ENCODE measurements at places on chromosomes 16 and 17.

DNA sequence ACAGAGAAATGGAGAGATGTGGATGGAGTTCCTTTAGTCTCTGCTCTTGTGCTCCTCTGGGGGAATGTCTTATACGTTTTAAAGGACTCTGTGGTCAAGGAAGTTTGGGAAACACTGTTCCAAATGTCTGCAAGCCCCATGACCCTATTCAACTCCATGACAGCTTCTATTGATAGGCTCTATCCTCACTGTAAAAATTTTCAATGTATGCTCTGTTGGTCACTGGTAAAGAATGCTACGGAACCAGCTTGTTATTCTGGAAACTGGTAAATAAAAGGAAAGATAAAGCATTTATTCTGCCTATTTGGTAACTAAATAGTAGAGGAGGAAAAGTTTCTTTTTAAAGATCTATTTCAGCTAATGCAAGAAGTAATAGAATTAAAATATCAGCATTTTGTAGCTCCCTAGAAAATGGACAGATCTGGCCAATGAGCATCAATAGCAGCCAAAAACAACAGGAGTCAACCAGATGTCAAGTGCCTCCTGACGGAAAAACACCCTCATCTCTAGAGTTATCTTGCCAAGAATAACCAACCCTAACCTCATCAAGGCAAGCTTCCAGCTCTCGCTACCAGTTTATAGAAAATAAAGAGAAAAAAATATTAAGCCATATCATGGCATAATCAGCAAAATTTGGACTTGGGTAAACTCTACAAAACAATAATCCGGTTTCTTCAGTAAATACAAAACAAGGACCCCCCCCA, 16.1 kb downstream of the GDE1 start:
- DNase-seq, result no peak

DNA sequence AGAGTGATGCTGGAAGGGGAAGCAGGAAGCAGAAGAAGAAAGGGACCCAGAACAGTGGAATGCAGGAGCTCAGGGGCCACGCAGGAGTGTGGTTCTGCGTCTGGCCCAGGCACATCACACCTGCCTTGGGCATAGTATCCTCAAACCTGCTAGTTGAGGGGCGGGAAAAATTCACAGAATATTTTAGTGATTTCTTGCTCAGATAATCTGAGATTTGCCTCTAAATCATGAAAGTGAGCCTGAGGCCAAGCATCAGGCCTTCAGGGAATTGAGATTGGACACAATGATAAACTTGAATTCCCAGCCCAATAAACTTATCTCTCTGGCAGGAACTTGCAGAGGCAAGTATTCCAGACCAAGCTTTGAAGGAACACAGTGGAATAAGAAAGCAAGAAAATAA, 48.5 kb upstream of the CCL2 start:
- DNase-seq, result no peak

- no peak for DNase-seq
These were observed 60.7 kb downstream of the ARSG start for GRCh38 chr17:68352041-68352440.

DNA sequence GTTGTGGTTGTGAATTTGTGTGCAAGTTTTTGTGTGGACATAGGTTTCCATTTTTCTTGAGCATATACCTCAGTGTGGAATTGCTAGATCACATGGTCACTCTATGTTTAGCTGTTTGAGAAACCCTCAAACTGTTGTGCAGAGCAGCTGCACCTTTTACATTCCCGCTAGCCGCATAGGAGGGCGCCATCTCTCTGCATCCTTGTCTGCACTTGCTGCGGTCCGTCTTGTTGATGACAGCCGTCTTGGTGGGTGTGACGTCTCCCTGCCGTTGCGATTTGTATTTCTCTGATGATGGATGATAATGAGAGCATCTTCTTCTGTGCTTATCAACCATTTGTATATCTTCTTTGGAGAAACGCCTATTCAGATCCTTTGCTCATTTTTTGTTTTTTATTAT, 25.1 kb upstream of the IL17C start:
- no peak for DNase-seq

- DNase-seq, result no peak
These were observed 2.0 kb upstream of the KRTAP16-1 start for GRCh38 chr17:41311111-41311510.

GRCh38 chr17:73266796-73267195, 5.1 kb upstream of the CPSF4L start:
- no peak for DNase-seq

DNA sequence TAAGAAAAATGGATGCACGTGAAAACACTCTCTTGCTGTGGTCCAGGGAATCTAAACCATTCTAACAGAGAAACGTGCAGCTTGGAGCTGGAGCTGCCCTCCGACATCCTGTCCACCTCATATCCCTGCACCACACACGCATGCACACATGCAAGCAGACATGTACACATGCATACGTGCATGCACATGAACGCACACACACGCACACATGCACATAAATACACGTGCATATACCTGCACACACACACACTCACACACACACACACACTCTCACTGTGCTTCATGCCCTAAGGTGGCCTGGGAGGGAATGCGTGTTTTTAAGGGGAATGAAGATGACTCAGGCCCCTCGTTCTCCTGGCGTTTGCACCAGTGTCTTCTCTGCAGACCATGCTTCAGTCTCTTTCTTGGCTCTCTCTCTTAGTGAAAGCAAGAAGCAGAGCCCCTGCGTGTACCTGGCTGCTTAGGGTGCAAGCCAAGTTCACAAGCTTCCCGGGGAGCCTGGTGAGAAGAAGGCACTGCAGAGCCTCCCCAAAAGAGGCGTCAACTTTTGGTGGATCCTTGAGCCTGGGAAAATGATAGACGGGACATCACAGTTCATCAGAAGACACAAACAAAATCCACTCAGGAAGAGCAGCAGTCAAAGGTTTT, 72.8 kb downstream of the GOSR1 start:
- DNase-seq, result no peak

GRCh38 chr17:39244016-39244599, 18.4 kb upstream of the STAC2 start:
- DNase-seq, result no peak

DNA sequence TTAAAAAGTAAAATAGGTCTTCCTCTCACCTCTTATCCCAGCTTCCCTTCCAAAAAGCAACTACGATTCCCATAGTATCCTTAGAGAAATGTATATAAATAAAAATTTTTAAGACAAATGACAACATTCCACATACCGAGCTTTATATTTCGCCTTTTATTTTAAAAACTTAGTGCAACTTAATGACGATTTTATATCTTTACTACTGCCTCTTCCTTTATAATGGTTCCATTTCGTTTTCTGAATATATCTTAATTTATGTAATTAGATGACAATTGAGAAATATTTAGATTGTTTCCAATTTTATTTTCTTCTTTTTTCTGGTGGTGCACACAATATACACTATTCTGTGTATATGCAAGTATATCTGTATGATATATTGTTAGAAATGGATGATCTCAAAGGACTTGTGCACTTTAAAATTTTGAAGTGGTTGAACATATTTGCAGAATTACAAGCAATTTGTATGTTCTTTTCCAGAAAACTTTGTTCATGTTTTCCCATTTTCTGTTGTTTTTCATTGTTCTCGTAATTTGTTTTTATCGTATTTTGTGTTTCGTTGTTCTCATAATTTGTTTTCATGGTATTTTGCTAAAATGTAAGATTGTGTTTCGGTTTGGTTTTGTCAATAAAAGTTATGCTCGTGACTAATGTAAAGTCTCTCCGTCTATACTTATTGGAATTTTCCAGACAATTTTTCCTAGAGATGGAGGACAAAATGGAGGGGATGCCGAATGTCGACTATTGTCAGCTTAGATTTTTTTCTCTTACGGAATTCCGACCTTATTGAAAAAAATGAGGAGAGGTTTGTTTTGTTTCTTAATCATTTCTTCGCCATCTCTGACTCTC, 20.4 kb upstream of the HOXB13 start:
- no peak for DNase-seq

DNA sequence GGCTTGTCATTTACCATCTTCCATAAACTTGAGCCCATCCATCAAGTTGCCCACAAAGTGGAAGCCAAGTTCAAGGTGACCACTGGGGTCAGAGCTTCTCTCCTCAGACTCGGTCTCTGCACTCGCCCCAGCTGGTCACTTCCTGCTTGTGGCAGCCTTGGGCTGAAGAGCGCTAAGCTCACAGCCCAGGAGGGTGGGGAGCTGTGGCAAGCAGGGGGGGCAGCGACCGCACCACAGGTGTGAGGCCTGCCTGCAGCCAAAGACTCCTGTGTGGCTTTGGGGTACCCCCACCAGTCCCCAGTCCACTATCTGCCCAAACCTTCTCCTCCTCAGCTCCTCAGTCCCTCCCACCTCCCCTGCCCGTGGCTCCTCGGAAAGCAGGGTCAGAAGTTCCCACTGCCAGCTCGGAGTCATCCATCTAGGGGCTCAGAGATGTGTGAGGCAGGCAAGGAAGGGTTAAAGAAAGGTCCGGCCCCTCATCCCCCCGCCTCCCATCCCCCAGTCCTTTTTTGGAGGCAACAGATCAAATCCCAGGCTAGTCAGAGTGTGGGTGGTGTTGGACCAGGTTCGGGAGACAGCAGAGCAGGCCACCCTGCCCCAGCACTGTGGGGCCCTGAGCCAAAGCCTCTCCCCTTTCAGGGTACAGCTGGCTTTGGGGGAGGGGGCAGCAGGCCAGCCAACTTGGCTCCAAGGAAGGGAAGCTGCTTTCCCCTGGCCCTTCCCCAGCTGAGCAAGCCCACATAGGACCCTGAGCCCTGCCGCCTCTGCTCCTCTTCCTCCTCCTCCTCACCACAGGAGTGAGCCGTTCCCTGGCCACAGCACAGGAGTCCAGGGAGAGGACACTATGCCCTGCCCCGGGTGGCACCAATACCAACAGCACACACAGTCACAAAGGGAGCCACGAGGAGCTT, 3.2 kb downstream of the CSF3 start:
- no peak for DNase-seq

GRCh38 chr17:79294459-79295071, 219.9 kb downstream of the ENGASE start:
- peak; percentile 9 for DNase-seq

GRCh38 chr17:1156864-1157263, 22.9 kb downstream of the ABR start:
- DNase-seq, result no peak

DNA sequence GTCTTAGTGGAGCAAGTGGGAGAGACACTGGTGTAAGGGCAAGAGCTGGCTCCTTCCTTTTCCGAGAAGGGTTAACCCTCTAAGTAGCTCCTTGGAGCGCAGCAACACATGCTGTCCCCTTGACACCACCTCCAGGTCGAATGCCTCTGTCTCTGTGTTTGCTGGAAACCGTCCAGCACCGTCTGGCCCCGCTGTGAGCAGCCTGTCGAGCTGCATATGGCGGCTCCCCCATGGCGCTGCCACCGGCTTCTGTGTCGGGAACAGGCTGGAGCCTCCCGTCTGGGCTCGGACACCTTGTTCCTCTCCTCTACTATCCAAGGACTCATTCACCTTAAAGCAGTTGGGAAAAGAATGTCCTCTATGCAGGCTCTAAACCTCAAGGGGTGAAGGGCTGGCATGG, 28.9 kb upstream of the WSCD1 start:
- no peak for DNase-seq

DNA sequence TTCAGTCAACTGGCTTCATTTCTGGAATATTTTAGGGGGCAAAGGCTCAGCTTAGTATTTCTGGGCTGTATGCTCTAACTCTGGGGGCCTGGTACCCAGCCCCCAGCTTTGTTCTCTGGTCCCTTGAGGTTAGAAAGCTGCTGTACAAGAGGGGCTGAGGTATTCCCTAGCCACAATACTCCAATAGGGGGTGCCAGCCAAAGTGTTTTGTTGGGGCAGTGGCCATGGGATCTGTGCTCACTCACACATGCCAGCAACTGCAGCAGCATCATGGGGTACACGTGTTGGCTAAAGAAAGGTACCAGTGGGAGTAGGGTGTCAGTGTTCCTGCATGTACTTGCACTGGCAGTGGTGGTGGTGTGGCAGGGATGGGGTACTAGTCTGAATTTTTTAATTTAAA, 257.3 kb downstream of the CA10 start:
- DNase-seq, result no peak

- no peak for DNase-seq
These were observed 23.7 kb downstream of the IST1 start for GRCh38 chr16:71919035-71919434.

GRCh38 chr16:72457243-72457940, 285.4 kb upstream of the PMFBP1 start:
- DNase-seq, result no peak

GRCh38 chr17:7138800-7139381, 24.3 kb upstream of the ASGR2 start:
- no peak for DNase-seq

DNA sequence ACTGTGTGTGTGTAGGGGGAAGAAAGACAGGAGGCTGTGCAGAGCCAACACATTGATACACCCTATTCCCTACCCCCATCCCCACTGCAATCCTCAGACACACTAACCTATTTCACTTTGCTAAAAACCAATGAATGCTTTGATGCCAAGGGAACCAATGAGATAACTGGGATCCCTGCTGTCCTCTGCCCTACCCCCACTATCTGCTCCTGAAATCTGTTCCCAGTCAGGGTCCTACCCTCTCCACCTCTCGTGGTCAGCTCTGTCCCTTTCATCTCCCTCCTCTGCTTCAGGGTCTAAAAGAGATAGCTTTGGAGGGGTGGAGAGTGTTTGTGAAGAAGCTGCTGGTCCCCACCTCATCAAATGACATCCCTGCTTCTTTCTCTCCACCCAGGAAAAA, 19.1 kb upstream of the SP6 start:
- no peak for DNase-seq

DNA sequence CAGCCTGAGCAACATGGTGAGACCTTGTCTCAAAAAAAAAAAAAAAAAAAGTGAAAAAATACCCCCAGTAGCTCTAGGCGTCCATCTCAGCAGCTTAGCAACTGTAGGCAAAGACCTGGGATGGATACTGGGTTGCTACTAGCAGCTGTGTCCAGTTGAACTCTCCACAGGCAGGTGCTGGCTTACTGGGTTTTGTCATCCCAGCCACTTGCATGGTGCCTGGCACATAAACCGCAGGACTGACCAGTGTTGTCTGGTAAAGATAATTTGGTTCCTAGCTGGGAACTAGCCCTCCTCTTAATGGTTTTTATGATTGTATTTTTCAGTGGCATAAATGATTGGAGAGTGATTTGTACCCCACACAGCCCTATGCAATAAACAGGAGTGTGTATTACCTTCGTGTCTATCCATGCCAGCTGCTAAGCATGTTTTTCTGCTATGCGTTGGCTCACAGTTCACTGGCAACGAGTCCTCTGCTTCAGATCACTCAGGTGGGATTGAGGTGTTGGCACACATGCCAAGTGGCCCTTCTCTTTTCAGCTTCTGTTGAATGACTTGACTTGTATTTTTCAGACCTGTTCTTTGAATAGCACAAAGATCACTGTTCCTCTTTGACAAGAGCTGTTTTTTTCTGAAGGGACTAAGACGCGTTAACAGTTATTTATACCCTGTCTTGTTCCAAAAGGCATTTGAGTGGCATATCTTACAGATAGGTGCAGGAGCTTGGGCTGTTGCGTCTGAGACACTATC, 352.9 kb downstream of the SNX29 start:
- DNase-seq, result no peak

GRCh38 chr17:73029991-73030390, 62.5 kb downstream of the SLC39A11 start:
- no peak for DNase-seq

GRCh38 chr16:84616515-84616914, 1.4 kb downstream of the COTL1 start:
- DNase-seq, result no peak

Data from stimulated activated CD4-positive, alpha-beta T cell treated with anti-CD3 and anti-CD28 coated beads, Interleukin-1b, Interleukin-23, amount 100 ng/mL, for 24 hours (primary cell).